ENCODE measurements at places on chromosomes 1 and 21.

- no peak for DNase-seq
These were observed 483.4 kb downstream of the OMA1 start for GRCh38 chr1:58063095-58063494.

DNA sequence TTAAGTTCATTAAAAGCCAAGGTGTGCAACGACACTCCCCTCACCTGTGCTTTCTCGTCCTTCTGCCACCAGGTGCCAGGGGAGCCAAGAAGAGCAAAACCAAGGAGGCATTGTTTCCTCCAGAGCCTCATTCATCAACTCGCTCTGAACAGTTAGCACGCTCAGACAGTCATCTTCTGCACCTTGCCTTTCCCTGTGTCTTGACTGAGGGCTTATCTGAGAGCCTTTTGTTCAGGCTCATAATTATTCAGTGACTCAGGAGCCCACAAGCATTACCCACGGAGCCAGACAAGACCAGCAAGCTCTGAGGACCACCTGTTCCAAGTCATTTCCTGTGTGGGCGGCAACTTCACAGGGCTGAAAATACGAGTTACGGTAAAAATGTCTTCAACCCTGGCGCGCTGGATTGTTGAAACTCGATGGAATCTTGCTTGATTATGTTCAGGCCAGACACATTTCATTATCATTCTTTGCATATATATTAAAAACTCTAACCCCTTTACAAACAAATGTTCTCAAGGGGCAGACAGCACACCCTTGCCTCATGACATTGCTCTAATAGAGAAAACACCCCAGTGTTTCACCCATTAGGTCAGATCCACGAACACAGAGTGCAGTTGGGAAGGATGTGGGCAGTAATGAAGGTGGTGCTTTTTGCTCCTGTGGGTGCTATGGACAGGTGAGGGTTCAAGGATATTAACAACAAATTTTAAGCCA lies 89.7 kb upstream of the RUNX1 start:
- DNase-seq: peak; percentile 51

- DNase-seq: no peak
These were observed 15.3 kb downstream of the RPS6KC1 start for GRCh38 chr1:213066363-213066762.

GRCh38 chr1:106699433-106699832 lies 357.0 kb upstream of the PRMT6 start:
- DNase-seq: no peak

DNA sequence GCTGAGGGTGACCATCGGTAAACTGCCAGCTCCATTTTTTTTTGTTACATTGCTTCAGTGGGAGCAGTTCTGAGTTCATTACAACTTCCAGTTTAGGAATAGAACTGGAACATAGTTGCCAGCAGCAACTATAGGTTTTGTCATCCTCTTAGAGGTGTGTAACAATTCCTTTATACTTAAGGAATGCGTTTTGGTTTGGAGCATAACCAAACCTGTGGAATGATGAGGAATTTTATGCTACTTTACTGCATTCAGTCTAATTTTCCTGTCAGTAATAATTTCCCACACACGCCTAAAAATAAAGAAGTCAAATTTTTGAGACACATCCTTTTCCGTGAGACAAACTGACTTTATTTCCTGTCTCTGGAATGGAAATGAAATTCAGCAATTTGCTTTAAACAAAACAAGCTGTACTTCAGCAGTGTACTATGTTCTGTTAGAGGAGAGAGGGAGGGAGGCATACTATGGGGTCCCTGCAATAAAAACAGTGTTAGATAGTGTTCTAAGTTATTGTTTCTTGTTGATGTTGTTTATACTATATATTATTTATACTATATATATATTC lies 4.8 kb upstream of the AMPD1 start:
- no peak for DNase-seq

DNA sequence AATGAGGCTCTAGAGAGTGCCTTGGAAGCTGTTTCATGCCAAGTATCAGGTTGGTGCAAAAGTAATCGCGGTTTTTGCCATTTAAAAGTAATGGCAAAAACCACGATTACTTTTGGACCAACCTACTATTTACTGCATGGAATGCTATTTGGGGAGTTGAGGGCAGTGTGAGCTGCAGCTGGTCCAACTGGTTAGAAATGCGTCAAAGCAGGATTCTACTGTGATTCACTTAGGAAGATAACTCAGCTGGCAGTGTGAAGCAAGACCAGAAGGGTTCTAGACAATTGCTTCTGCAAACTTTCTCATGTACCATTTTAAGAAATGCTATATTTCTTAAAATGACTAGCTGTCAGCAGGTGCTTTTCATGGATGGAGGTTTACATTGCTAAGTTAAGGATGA lies 21.2 kb upstream of the PLA2G2C start:
- DNase-seq: no peak

- DNase-seq: no peak
These were observed 5.1 kb downstream of the COLGALT2 start for GRCh38 chr1:184032306-184032929.

DNA sequence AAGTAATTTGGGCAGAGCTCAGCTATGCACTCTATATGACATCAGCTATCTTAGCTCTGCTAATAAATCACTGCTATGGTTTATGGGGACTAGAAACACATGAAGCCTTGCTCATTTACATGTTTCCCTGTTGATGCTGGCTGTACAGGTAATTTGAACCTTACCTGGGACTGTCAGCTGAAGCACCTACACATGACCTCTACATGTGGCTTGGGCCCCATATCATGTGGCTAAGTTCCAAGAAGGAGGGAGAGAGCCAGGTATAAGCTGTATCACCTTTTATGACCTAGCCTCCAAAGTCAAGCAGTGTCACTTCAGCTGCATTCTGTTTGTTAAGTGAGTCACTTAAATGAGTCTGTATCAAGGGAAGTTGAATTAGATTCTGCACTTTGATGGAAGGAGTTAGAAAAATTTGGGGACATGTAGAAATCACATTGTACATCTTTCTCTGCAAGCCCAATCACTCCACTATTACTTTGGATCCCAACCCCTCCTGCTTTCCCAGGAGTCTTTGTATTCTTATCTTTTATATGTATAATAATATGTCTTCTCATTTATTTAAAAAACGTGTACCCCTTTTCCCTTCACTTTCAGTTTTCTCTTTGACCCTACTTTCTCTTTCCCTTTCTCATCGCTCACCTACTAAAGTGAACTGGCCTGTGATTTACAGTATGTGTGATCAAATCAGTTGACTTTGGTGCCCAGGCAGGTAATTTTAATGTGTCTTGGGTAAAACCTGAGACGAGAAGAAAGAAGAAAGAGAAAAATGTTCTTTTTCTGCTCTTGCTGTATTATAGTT lies 53.4 kb upstream of the PRKACB start:
- DNase-seq: no peak

GRCh38 chr21:43640400-43640799 lies 18.9 kb downstream of the HSF2BP start:
- no peak for DNase-seq

- no peak for DNase-seq
These were observed 24.8 kb upstream of the ACBD6 start for GRCh38 chr1:180527101-180527669.

DNA sequence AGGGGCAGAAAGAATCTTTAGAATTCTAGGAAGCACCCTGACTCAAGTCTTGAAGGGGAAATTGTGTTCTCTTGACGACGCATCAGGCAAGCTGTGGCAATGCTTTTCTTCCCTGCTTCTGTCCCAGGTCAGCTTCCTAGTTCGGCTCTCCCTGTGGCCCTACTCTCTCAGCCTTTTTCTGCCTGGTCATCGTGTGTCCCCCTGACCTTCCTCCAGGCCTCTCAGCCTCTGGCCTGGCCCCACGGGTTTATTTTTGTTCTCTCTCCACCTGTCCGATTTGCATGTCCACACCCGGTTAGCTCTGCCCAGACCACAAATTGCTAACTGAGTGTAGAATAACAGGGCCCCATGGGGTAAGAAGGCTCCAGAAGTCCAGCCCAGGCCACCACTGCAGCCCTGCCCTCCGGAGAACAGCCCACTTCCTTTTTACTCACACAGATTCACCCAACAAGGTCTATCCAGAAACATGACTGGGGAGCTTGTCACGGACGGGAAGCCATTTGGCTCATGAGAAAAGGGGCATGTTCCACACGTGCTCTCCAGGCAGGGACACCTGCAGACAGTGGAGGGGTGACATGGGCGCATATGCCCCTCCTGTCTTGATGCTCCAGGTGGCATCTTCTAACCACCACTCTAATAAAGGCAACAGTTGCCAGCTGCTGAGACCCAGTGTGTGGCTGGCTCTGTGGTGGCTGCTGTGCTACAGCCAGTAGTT lies 9.8 kb downstream of the KCNN3 start:
- no peak for DNase-seq

DNA sequence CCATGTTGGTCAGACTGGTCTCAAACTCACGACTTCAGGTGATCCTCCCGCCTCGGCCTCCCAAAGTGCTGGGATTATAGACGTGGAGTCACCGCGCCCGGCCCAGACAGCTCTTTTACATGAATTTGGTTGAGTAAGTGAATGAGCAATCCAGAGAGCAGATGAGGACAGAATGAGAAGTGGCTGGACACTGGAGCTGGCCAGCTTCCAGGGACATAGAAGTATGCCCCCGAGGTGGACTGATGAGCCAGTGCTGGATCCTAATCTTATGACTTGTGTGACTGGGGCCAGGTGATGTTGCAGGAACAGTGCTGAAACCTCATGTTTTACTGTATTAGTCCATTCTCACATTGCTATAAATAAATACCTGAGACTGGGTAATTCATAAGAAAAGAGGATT lies 35.9 kb upstream of the KANK4 start:
- no peak for DNase-seq

GRCh38 chr1:209839875-209840546 lies 12.2 kb downstream of the UTP25 start:
- DNase-seq: no peak

DNA sequence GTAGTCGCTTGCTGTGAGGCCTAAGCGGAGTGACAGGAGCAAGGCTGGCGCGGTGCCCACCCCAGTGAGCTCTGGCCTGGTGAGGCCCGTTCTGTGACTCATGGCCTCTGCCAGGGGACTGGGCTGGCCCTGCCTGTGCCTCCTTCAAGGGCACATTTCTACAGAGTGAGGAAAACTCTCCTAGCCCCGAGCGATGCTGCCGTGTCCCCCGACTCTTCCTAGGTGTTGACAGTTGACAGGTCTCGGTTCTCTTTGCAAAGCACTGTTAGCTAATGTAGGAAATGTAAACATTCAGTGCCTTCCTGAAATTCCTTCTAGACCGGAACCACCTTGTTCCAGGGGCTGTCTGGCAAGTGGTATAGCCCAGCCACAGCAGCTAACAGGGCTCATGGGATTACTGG lies 43.9 kb downstream of the ABCG1 start:
- no peak for DNase-seq

- DNase-seq: no peak
These were observed 68.5 kb downstream of the RUNX1 start for GRCh38 chr21:34980423-34981115.

GRCh38 chr1:218991089-218991488 lies 182.6 kb upstream of the LYPLAL1 start:
- DNase-seq: no peak

- DNase-seq: no peak
These were observed 143.9 kb downstream of the KAZN start for GRCh38 chr1:14742181-14742980.

- DNase-seq: no peak
These were observed 225.3 kb downstream of the MRPL39 start for GRCh38 chr21:25381936-25382452.

- DNase-seq: no peak
These were observed 13.4 kb downstream of the ZCCHC17 start for GRCh38 chr1:31310198-31310597.

DNA sequence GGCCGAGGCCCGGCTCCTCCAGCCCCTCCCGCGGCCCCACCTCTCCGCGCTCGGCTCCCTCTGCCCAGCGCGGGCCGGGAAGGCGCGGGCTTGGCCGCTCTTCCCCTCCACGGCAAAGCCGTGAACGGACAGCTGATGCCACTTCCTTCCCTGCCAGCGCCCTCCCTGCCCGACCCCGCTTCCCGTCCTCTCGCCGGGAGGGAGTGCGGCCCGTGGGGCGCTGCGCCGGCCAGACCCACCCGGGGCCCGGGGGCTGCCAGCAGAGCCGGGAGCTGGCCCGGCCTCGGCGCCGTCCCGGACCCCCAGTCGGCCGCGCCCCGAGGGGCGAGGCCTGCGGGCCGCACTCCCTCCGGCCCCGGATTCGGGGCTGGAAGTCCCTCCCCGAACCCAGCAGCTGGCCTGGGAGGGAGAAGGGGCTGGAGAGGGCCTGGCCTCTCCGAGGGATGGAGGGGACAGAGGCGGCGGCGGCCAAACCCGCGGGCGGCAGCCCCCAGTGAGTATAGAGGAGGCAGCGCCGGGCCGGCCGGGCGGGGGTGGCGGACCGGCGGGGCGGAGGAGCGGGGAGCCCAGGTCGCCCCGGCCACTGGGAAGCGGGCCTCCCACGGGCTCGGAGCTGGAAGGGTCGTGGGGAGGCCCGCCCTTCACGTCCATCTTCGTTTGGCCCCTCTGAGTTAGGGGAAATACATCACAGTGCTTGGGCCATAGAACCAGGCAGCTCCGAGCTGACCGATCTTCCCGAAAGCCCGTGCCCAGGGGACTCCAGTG lies at the start of gene KIAA1614:
Gene KIAA1614 (plus strand): TSS at position 97 of the 765 bp plus-strand sequence. CDS start 347 bp downstream, at position 444.
- no peak for DNase-seq

DNA sequence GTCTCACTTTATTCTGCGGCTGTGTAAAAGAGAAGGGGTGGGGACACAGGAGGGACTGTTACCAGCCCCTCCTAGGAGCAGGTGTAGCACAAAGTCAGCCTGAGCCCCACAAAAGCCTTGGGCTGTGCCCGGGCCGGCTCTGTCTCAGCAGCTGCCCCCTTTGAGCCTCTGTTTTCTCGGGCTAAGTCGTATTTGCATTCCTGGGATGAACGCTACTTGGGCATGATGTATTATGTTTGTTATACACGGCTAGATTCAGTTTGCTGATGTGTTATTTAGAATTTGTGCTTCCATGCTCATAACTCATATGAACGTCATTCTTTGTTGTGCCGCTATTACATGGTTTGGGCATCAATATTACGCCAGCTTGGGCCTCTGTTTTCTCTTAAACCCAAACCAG lies 47.8 kb downstream of the KCNN3 start:
- DNase-seq: no peak

DNA sequence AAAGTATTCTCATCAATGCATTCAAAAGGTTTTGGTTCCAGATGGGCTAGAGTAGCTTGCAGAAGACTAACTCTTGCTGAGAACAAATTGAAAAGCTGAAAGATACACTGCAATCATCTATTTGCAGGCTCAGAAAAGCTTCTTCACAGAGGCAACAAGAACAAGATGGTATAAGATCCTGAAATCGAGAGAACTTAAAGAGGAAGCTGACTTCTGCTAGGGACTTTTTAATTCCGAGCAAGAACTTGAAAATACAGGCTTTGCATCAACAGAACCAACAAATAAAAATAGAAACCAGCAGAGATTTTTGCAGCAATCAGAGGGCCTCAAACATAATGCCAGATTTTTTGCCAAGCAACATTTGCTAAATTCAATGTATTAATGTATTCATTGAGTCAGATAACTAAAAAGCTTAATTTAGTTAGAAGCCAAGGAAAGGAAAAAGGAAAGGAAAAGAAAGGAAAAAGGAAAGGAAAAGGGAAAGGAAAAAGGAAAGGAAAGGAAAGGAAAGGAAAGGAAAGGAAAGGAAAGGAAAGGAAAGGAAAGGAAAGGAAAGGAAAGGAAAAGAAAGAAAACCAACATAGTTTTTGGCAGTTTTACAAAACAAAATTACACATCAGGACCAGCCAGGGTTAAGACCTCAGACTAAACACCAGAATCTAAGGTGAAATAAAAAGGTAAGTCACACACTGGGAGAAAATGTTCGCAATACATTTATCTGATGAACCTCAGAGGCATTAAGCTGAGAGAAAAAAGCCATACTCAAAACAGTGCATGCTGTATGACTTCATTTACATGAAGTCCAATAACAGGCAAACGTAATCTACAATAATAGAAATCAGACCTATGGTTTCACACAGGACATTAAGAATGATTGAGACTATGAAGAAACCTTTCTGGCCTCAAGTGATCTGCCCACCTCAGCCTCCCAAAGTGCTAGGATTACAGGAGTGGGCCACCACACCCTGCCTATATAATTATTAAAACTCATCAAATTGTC lies 42.6 kb downstream of the FAF1 start:
- no peak for DNase-seq

Measured in stimulated activated CD4-positive, alpha-beta T cell treated with anti-CD3 and anti-CD28 coated beads, Interleukin-12 subunit alpha, Interleukin-12 subunit beta, amount 100 ng/mL, for 24 hours (primary cell).